ENCODE measurements at places on chromosomes 2 and 18. TPM values are rescaled to one million over a fixed set of nuclear protein-coding genes. Genes with fewer than 3 reads are reported as not detected.
A peak's percentile ranks its signal among the peaks of the same experiment; 100 is the strongest.

GRCh38 chr2:176130957-176131847 is 1.7 kb downstream of the HOXD8 start:
- H3K27me3 ChIP-seq = peaks cover 84% of the 10 kb centered on the region
- H3K36me3 ChIP-seq = peaks cover 12% of the 10 kb centered on the region
- peaks cover 13% of the 10 kb centered on the region for H3K4me1 ChIP-seq
- no peak for DNase-seq

- no peaks in the 10 kb centered on the region for H3K4me1 ChIP-seq
- H3K4me3 ChIP-seq = no peak within 1 kb of the TSS
- H3K27ac ChIP-seq = no peak within 1 kb of the TSS
- H3K36me3 ChIP-seq = peaks cover 26% of the 10 kb centered on the region
- peak; percentile 79 for DNase-seq
Observed at GRCh38 chr2:74147727-74148456, at the start of gene BOLA3. TSS of gene BOLA3 (minus strand) at chr2:74147912. CDS start at chr2:74147874, 38 bp downstream.

DNA sequence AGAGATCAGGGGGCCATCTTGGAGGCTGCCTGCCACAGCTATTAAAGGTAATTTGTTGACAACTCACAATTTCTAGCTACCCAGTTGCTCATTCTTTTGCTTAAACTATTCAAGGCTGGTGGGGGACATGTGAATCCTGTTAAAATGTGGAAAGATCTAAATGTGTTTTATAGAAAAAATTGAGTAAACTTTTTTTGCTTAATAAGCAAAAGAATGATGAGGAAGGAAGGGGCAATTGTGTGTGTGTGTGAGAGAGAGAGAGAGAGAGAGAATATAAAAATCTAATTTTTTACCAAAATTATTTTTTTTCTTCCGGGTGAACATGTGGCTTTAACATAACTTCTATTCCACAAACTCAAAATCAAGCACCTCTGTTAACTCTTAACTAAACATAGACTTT is 5.2 kb upstream of the IL1RL1 start:
- H3K4me1 ChIP-seq = peaks cover 16% of the 10 kb centered on the region
- DNase-seq = no peak
- H3K27ac ChIP-seq = no peak overlapping the region
- H3K4me3 ChIP-seq = no peak overlapping the region
- H3K36me3 ChIP-seq = no peaks in the 10 kb centered on the region

- no peaks in the 10 kb centered on the region for H3K36me3 ChIP-seq
- no peak overlapping the region for H3K4me3 ChIP-seq
- no peak for DNase-seq
- H3K27me3 ChIP-seq = peaks cover 5% of the 10 kb centered on the region
- H3K4me1 ChIP-seq = peaks cover 2% of the 10 kb centered on the region
- no peak overlapping the region for H3K27ac ChIP-seq
Observed at GRCh38 chr18:22275706-22276333, 106.4 kb downstream of the GATA6 start.

DNA sequence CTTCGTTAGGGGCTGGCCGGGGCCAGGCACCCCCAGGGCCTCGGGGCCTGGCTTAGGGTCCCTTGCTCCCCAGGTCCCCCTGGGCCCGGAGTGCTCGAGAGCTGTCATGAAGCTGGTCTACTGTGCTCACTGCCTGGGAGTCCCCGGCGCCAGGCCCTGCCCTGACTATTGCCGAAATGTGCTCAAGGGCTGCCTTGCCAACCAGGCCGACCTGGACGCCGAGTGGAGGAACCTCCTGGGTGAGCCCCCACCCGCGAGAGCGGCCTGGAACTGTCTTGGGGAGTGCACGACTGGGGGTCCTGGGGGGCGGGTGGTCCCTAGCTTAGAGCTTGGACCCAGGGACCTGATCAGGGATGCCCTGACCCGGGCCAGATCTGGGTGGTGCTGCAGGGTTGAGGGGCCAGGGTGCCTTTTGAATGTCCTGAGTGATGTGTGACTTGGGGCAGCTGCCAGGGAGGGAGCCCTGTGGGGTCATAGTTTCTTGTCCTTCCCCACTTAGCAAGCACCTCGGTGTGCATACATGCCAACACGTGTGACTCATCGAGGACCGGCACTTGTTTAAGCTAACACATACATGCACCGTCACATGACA is 27.9 kb downstream of the GPC1 start:
- H3K27ac ChIP-seq = no peak overlapping the region
- H3K4me1 ChIP-seq = no peaks in the 10 kb centered on the region
- no peaks in the 10 kb centered on the region for H3K36me3 ChIP-seq
- H3K27me3 ChIP-seq = no peaks in the 10 kb centered on the region
- no peak for DNase-seq
- no peak overlapping the region for H3K4me3 ChIP-seq

- H3K27ac ChIP-seq = no peak overlapping the region
- H3K4me1 ChIP-seq = no peaks in the 10 kb centered on the region
- no peak overlapping the region for H3K4me3 ChIP-seq
- DNase-seq = no peak
- no peaks in the 10 kb centered on the region for H3K27me3 ChIP-seq
Observed at GRCh38 chr2:193690572-193690971, 1495.8 kb upstream of the TMEFF2 start.

Gene SERPINB10
- not detected for total RNA-seq
